GM13977 (cell line): ENCODE measurements at places on chromosomes 6 and 20.

GRCh38 chr6:90026216-90026615 lies 131.9 kb downstream of the GJA10 start:
- DNase-seq, result no peak

GRCh38 chr20:20393207-20394120 lies 25.6 kb downstream of the INSM1 start:
- no peak for DNase-seq

- no peak for DNase-seq
Observed at GRCh38 chr20:15576411-15576810, 996.8 kb downstream of the KIF16B start.

- DNase-seq, result peak; percentile 68
Observed at GRCh38 chr6:36650848-36651478, 27.6 kb upstream of the CDKN1A start.

DNA sequence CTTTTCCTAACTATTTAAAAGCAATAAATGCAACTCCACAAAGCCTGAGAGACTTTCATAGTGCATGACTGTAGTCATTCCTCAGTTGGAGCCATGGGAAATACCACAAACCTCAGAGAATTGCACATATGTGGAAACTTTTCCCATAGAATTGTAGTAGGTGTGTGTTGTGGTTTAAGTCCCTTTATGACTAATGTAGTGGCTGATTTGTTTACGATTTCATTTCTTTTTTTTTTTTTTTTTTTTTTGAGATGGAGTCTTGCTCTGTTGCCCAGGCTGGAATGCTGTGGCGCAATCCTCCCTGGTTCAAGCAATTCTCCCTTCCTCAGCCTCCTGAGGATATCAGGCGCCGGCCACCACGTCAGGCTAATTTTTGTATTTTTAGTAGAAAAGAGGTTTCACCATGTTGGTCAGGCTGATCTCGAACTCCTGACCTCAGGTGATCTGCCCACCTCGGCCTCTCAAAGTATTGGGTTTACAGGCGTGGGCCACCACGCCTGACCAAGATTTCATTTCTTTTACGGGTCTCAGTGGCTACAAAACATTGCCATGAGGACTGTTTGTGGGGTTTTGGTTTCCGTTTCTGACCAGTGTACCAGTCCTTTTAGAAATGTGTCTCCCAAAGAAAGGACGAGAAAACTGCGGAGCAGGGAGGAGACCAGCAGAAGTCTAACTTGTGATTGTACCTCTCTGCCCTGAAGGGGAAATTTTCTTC lies 212.1 kb upstream of the MARCKS start:
- DNase-seq, result no peak

DNA sequence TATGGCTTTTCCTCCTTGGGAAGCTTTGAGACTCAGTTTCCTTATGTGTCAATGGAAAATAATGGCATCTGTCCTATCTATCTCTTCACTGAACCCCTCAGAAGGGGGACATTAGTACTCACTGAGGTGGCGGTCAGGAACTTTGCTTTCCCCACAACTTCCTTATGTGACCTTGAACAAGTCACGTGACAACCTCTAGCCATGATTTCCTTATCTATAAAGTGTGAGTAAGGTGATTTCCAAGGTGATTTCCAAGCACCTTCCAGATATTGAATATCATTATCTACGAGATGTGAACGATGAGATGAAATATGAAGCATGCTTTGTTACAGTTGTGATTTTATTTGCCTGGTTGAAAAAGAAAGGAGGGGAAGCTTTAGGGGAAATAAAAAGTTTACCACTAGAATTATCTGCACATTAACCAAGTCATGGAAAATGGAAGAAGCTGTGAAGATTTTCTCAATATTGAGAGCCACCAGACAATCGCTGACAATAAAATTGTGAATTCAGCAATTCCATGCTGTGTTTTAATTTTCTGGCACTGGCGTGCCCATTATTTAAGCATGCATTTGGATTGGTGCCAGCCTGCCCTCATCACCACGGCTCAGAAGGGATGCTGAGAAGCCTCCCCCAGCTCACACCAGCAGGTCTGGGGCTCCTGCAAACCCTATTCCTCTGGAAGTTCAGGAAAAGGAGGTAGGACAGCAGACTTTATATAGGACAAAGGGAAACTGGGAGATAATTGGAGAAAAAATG lies 255.3 kb downstream of the CD83 start:
- DNase-seq, result no peak

GRCh38 chr20:50336661-50337060 lies 146.0 kb downstream of the CEBPB start:
- no peak for DNase-seq

DNA sequence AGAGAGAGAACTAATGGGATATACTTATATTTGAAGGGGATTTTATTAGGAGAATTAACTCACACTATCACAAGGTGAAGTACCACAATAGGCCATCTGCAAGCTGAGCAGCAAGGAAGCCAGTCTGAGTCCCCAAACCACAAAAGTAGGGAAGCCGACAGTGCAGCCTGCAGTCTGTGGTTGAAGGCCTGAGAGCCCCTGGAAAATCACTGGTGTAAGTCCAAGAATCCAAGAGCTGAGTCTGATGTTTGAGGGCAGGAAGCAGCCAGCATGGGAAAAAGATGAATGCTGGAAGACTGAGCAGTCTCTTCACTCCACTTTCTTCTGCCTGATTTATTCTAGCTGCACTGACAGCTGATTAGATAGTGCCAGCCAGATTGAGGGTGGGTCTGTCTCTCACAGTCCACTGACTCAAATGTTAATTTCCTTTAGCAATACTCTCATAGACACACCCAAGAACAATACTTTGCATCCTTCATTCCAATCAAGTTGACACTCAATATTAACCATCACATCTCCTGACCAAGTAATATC lies 823.9 kb downstream of the PHF3 start:
- no peak for DNase-seq

DNA sequence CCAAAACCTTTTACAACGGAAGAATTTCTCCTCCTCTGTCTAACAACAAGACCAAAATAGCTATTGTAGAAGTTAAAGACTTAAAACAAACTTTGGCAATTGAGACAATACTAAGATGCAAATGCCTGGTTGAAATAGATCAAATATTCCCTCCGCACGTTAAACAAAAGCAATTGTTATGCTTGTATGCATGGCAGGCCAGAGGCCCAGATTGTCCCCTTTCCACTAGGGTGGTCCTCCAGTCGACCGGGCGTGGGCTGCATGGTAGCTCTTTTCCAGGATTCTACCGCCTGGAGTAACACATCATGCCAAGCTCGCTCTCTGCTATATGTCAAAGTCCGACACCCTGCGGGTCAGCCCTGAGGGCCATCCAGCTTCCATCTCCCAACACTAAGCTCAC lies 234.7 kb downstream of the RNGTT start:
- DNase-seq, result no peak

- no peak for DNase-seq
Observed at GRCh38 chr6:106134087-106134770, 48.1 kb downstream of the PRDM1 start.

DNA sequence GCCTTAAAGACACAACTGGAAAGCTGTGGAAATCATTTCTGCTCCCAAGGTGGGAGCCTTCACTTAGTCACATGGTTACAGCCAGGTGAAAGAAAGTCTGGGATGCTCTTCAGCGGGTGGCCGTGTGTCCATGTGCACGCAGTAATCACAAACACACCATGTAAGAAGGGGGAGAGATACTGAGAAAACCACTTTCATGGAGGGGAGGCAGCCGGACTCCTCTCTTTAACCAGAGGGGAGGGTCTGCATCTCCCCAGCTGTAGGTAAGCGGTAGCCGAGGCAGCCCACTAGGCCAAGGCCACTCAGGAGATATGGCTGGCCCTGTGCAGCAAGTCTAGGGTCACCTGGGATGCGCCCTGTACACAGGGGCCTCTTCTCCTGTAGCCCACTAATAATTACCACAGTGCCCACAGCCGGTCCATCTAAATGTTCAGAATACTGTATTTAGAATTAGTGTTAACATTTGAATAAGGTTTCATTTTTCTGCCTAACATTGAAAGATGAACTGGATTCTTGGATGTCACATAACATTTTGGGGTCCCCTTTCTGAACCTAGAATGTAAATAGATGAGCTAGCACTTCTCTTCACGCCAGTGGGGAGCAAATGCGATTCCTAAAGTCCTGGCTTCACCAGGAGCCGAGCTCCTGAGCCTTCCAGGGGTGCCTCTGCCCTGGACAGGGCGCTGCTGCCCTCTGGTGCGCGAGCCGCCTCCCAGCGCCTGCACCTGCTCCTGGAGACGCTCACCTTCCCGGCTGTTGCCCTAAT lies 15.9 kb downstream of the GPR31 start:
- DNase-seq, result peak; percentile 80

GRCh38 chr6:90231308-90231707 lies 65.3 kb downstream of the BACH2 start:
- no peak for DNase-seq

GRCh38 chr20:39092733-39093410 lies 130.7 kb downstream of the DHX35 start:
- DNase-seq, result no peak

GRCh38 chr20:44666066-44666465 lies 14.6 kb upstream of the ADA start:
- DNase-seq, result no peak

- DNase-seq, result no peak
Observed at GRCh38 chr20:62918831-62919230, 7.5 kb downstream of the DIDO1 start.

- no peak for DNase-seq
Observed at GRCh38 chr6:25165177-25165576, 114.0 kb upstream of the CARMIL1 start.
